ENCODE measurements at places on chromosomes 1 and 21. TPM values are rescaled to one million over a fixed set of nuclear protein-coding genes. Genes with fewer than 3 reads are reported as not detected.

ITLN1 gene
- 2.4 TPM for total RNA-seq

DYNLT4 gene
- 0.26 TPM for total RNA-seq

FCRL2 gene
- 0.06 TPM for total RNA-seq

OR2M3 gene
- not detected for total RNA-seq

SPRR2F gene
- not detected for total RNA-seq

OLIG2 gene
- total RNA-seq, result not detected

E2F2 gene
- 0.86 TPM for total RNA-seq

AKR7A3 gene
- 144 TPM for total RNA-seq

ADGRB2 gene
- not detected for total RNA-seq

DNA sequence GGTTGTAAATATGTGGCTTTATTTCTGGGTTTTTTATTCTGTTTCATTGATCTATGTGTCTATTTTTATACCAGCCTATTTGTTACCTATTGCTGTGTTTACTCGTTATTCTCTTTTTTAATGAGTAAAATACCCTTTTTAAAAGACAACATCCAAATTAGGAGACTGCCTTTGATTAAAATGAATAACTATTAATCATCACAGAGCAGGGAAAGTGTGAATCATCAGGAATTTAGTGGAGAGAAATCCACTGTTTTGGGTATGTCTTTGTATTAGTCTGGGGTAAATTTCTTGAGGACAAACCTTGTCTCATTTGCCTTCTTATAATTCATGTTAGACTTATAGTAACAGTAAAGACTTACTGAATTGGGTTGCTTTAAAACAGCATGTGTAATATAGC lies 12.1 kb downstream of the DISC1 start:
- no peak for DNase-seq
- no peaks in the 10 kb centered on the region for H3K4me1 ChIP-seq
- H3K27ac ChIP-seq, result no peak overlapping the region
- H3K36me3 ChIP-seq, result no peaks in the 10 kb centered on the region
- H3K27me3 ChIP-seq, result no peaks in the 10 kb centered on the region
- H3K4me3 ChIP-seq, result no peak overlapping the region

DNA sequence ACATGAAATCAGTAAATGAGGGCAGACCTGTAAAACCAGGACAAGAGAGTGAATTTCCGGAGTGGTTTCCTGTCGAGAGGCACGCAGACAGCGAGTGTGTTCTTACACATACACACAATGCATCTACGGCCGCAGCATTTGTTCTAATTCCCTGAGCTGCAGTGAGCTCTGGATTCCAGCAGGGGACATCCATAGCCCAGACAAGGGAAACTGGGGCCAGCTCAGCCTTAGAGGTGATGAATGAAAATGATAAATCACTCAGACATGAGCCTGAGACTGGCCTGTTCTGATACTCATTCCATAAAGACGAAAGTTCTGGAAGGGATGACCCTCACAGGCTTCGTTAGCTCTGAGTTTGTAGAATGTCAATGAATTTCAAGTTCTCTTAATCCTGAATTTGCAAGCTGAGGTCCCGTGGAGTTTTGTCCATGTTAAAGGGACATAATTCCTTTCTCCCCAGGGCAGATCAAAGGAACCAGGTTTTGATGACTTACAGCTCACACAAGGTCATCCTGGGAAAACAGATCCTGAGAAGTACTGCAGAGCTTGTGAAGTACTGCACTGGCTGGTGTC lies 207.9 kb upstream of the C1orf87 start:
- H3K27ac ChIP-seq, result no peak overlapping the region
- H3K36me3 ChIP-seq, result no peaks in the 10 kb centered on the region
- no peaks in the 10 kb centered on the region for H3K27me3 ChIP-seq
- DNase-seq, result peak; percentile 76
- peaks cover 11% of the 10 kb centered on the region for H3K4me1 ChIP-seq
- H3K4me3 ChIP-seq, result no peak overlapping the region

DNA sequence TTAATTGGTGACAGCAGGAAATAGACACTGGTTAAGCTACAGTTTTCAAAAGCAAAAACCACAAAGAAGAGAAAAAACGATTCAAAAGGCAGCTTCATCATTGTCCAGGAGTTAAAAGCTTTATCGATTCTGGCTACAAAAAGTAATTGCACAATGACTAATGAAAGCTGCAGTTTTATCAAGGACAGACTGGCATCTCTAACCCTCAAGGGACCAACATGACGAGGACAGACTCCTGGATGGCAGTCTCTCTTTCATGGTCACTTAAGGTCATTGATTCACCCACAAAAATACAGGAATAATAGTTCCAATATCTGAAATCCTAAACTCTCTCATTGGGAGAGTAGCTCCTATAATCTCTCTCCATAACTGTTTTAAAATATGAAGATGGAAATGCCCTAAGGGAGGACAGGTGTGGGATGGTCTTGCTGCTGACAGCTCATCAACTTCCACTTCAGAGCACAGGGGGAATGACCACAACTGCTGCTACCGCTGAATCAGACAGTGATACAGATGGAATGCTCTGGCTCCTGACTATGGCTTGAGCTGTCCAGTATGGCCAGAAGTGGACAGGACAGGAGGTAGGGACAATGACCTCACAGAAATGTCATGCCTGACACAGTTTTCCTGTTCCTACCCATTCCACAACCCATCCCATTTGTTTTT lies 17.4 kb upstream of the CPLANE2 start:
- no peaks in the 10 kb centered on the region for H3K36me3 ChIP-seq
- no peak overlapping the region for H3K27ac ChIP-seq
- H3K4me1 ChIP-seq, result peaks cover 23% of the 10 kb centered on the region
- H3K27me3 ChIP-seq, result no peaks in the 10 kb centered on the region

- H3K4me3 ChIP-seq, result no peak overlapping the region
- DNase-seq, result no peak
- no peaks in the 10 kb centered on the region for H3K27me3 ChIP-seq
Measured at GRCh38 chr1:106554294-106554693, 502.2 kb upstream of the PRMT6 start.

DNA sequence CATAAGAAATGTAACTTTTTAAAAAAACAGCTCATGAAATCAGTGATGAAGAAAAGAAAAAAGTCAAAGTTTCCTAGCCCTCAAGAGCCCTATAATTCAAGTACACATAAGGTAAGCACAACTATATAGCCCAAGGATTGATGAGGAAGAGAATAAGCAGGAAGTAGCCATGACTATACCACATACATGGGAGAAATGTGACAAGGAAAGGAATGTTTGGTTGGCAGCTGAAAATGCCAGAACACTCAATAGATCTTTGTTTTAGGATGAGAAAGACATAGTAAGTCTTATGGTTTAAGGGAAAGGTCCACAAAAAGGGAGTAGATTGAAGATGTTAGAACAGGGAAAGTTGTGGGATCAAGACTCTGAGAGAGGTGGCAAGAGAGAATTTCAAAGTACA lies 5.7 kb downstream of the DOCK7 start:
- no peak for DNase-seq
- H3K4me3 ChIP-seq, result no peak overlapping the region
- no peak overlapping the region for H3K27ac ChIP-seq
- no peaks in the 10 kb centered on the region for H3K36me3 ChIP-seq
- no peaks in the 10 kb centered on the region for H3K27me3 ChIP-seq

- no peaks in the 10 kb centered on the region for H3K36me3 ChIP-seq
- H3K27ac ChIP-seq, result no peak overlapping the region
- no peaks in the 10 kb centered on the region for H3K27me3 ChIP-seq
- H3K4me3 ChIP-seq, result no peak overlapping the region
Measured at GRCh38 chr1:202227997-202228401, 34.4 kb downstream of the LGR6 start.

- no peaks in the 10 kb centered on the region for H3K27me3 ChIP-seq
- H3K27ac ChIP-seq, result no peak overlapping the region
- DNase-seq, result no peak
- no peak overlapping the region for H3K4me3 ChIP-seq
Measured at GRCh38 chr1:208204779-208205178, 39.4 kb downstream of the PLXNA2 start.

DNA sequence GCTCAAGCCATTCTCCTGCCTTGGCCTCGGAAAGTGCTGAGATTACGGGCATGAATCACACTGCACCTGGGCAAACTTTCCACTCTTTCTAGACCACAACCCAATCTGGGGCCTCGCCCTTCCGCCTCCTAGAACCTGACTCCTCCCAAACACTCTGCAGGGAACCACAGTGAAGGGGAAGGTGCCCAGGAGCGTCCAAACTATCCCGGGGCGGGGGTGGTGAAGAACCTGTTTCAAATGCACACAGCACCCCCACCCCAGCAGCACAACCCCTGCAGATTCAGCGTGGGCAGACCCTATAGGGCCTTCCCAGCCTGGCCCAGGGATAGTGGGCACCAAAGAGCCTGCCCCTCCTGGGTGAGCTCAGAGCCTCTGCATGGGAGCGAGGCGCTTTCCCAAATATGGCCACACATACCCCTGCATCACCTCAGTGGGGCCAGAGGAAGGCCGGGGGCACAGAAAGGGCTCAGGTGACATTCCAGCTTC lies 86.9 kb downstream of the STUM start:
- no peaks in the 10 kb centered on the region for H3K4me1 ChIP-seq
- H3K36me3 ChIP-seq, result no peaks in the 10 kb centered on the region
- no peak overlapping the region for H3K4me3 ChIP-seq
- H3K27ac ChIP-seq, result no peak overlapping the region
- peak; percentile 32 for DNase-seq

DNA sequence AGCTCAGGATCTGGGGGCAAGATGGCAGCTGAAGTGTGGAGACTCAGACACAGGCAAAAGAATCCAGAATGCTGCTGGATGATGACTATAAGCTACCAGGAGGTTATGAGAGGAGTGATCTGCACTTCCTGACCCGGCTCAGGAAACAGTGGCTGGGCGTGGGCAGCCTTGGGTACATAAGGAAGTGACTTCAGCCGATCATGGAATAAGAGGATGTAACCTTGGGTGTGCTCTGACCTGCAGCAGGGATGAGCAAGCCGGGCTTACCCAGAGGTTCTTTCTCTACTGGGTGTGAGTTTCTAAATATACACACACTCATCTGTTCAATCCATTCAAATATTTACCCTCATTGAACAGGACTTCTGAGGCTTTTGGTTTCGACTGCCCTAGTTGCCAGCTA lies 62.7 kb downstream of the CD34 start:
- peak; percentile 82 for DNase-seq
- H3K27me3 ChIP-seq, result no peaks in the 10 kb centered on the region
- peaks cover 13% of the 10 kb centered on the region for H3K4me1 ChIP-seq
- H3K36me3 ChIP-seq, result no peaks in the 10 kb centered on the region
- no peak overlapping the region for H3K27ac ChIP-seq

- H3K4me1 ChIP-seq, result no peaks in the 10 kb centered on the region
- peaks cover 12% of the 10 kb centered on the region for H3K36me3 ChIP-seq
- no peaks in the 10 kb centered on the region for H3K27me3 ChIP-seq
- no peak for DNase-seq
Measured at GRCh38 chr1:229636042-229636441, 10.0 kb downstream of the URB2 start.

- no peaks in the 10 kb centered on the region for H3K27me3 ChIP-seq
- H3K4me3 ChIP-seq, result no peak overlapping the region
- no peaks in the 10 kb centered on the region for H3K36me3 ChIP-seq
- no peak for DNase-seq
- H3K4me1 ChIP-seq, result no peaks in the 10 kb centered on the region
Measured at GRCh38 chr1:159838715-159839114, 12.0 kb downstream of the SLAMF8 start.

- DNase-seq, result peak; percentile 20
- H3K36me3 ChIP-seq, result no peaks in the 10 kb centered on the region
Measured at GRCh38 chr1:32486463-32487113, 21.7 kb downstream of the ZBTB8B start.

DNA sequence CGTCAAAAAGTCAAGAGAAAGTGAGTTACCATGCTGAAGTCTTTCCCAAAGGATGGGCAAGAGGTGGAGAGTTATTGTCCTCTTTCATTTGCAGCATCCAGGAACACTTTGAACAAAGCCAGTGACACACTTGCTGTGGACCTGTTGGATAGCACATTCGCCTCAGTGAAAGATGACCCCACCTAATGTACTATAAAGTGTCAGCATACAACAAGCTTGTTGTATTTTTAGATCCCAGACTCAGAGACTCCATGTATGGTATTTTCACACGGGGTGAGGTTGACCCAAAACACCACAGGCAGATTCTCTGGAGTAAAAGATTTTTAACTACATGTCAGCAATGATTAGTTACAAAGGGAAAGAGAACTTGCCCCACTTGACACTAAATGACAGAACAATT lies 273.8 kb downstream of the PTBP2 start:
- H3K4me3 ChIP-seq, result no peak overlapping the region
- no peak overlapping the region for H3K27ac ChIP-seq
- H3K27me3 ChIP-seq, result no peaks in the 10 kb centered on the region
- peaks cover 9% of the 10 kb centered on the region for H3K4me1 ChIP-seq
- no peak for DNase-seq

DNA sequence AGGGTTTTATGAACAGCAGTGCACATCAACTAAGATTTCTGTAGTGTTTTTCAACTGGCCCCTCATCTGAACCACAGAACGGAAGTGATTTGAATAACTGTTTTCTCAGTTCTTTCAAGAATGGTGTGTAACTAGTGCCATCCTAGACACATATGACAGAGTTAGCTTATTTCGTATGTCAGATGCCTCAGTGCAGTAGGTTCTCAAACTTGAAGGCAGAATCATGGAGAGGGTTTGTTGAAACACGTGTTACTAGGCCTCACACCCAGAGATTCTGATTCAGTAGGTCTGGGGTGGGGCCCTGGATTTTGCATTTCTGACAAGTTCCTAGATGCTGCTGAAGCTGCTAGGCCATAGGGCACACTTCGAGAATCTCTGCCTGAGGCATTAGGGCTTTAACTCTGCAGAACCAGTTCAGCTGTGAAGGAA lies 49.0 kb downstream of the SCCPDH start:
- DNase-seq, result no peak
- no peaks in the 10 kb centered on the region for H3K27me3 ChIP-seq
- peaks cover 73% of the 10 kb centered on the region for H3K36me3 ChIP-seq
- peaks cover 6% of the 10 kb centered on the region for H3K4me1 ChIP-seq

- no peak for DNase-seq
- H3K36me3 ChIP-seq, result no peaks in the 10 kb centered on the region
- no peaks in the 10 kb centered on the region for H3K4me1 ChIP-seq
- H3K27me3 ChIP-seq, result no peaks in the 10 kb centered on the region
Measured at GRCh38 chr21:33608559-33608958, 20.1 kb upstream of the DONSON start.

GRCh38 chr21:46666941-46667740 lies 31.7 kb downstream of the PRMT2 start:
- H3K36me3 ChIP-seq, result no peaks in the 10 kb centered on the region
- peaks cover 9% of the 10 kb centered on the region for H3K4me1 ChIP-seq
- no peak for DNase-seq

Measured in right lobe of liver (tissue), 6 donors.